ENCODE measurements at places on chromosomes 7 and 10. TPM values are rescaled to one million over a fixed set of nuclear protein-coding genes. Genes with fewer than 3 reads are reported as not detected.

GRCh38 chr10:97525683-97526110 lies 27.0 kb downstream of the UBTD1 start:
- H3K4me1 ChIP-seq: no peaks in the 10 kb centered on the region
- H3K27me3 ChIP-seq: no peaks in the 10 kb centered on the region
- H3K36me3 ChIP-seq: no peaks in the 10 kb centered on the region
- DNase-seq: no peak
- H3K4me3 ChIP-seq: no peak overlapping the region

DNA sequence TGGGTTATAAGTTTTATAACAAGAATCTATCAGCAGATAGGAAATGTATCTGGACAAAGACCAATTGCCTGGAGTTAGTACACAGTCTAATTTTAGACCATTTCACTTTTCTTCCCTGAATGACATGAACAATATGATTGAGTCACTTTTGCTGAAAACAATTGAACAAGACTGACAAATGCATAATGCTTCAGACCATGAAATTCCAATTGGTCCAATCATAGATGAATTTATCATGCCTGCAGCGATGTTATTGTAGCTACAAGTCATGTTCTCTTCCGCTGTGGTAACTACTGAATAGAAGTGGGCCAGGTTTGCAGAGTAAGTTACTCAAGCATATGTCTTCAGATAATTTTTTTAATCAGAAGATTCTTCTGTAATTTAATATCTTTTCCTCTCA lies 73.4 kb downstream of the VSTM2A start:
- no peaks in the 10 kb centered on the region for H3K36me3 ChIP-seq
- H3K27me3 ChIP-seq: no peaks in the 10 kb centered on the region
- no peak overlapping the region for H3K4me3 ChIP-seq
- H3K27ac ChIP-seq: no peak overlapping the region

GRCh38 chr10:77144656-77145055 lies 493.0 kb downstream of the KCNMA1 start:
- H3K27ac ChIP-seq: no peak overlapping the region
- H3K4me3 ChIP-seq: no peak overlapping the region
- no peaks in the 10 kb centered on the region for H3K27me3 ChIP-seq
- H3K36me3 ChIP-seq: no peaks in the 10 kb centered on the region
- H3K4me1 ChIP-seq: no peaks in the 10 kb centered on the region

The BUD23 gene
- 103 TPM for total RNA-seq

The GOLGA7B gene
- total RNA-seq: 6.1 TPM
